ENCODE measurements at places on chromosomes 7 and 10.

GRCh38 chr7:29839302-29839701 is 33.0 kb downstream of the WIPF3 start:
- DNase-seq: no peak

DNA sequence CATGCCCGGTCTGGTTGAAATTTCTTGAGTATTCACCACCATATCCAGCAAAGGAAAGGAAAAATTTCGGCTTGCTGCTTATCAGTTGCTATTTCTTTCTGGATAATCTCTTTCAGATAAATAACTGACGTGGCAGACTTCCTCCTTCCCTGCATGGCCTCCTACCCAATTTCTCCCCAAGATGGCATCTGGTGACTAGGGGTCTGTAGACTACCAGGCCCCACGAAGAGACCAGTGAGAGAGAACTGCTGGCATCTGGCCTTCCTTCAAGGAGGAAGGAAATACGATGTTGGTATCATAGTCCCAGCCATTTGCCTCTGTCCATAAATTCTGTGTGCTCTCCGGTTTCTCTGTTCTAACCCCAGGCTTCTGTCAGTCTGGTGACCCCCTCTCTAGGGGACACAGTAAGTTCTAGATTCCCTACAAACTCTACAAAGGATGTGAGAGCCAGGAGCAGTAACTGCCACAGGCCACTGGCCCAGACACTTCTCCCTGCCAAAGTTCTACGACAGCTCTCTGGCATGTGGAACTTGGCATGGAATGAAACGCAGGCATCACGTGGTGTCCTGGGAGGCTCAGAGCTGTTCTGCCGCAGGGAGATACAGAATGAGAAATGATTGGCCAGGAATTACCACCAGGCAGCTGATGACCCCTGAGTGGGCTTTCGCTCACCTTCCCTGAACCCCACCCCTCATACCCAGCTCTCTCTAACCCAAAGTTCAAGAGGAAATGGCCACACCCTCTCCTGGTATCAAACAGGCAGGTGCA is 30.0 kb upstream of the MSRB2 start:
- no peak for DNase-seq

DNA sequence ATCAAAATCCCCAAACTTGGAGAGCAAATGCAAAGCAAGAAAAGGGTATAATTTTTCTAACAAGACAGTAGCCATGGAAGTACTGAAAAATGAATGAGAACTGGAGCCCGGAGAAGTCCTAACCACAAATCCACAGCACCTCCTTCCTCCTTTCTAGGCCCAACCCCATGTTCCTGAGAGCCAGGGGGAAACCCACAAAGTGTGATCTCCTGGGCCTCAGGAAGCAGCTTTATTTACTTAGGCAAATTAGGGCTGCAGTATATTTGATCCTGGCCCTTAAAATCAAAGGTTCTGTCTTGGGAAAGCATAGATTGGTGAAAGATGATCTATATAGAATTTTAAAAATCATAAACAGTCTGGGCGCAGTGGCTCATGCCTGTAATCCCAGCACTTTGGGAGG is 103.0 kb downstream of the DOCK4 start:
- DNase-seq: peak; percentile 36

DNA sequence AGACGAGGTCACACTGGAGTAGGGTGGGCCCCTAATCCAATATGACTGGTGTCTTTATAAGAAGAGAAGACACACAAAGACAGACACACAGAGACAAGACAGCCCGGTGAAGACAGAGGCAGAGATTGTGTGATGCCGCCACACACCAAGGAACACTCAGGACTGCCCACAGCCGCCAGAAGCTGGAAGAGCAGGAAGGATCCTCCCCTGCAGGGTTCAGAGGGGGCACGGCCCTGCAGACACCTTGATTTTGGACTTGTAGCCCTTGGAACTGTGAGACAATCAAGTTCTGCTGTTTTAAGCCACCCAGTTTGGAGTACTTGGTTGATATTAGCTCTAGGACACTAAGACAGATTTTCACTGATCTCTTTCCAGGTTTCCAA is 72.1 kb upstream of the NANOS1 start:
- DNase-seq: no peak

- no peak for DNase-seq
Observed at GRCh38 chr10:129494176-129494575, 27.1 kb downstream of the MGMT start.

- DNase-seq: peak; percentile 58
Observed at GRCh38 chr7:26291699-26292538, at the start of gene SNX10. Gene SNX10, plus strand, starts transcription at chr7:26291862. Its CDS starts 54,581 bp downstream, at chr7:26346443.

- DNase-seq: peak; percentile 74
Observed at GRCh38 chr10:33661580-33662336, 327.3 kb upstream of the NRP1 start.

DNA sequence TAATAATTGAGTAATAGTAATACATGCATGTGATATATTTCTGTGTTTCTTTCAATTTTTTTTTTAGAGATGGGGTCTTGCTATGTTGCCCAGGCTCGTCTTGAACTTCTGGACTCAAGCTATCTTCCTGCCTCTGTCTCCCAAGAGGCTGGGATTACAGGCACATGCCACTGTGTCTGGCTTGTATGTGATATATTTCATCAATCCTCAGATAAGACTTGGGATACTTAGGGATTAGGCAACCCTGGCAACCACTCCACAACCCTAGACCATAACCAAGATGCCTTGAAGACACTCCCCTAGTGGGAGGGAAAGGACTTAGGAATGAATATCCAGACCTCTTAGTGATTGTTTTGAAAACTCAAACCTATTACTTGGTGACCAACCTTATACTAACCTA is 154.8 kb downstream of the CCDC3 start:
- no peak for DNase-seq

GRCh38 chr7:5692112-5692844 is 89.2 kb downstream of the RNF216 start:
- no peak for DNase-seq

GRCh38 chr10:22389856-22390589 is 44.7 kb downstream of the SPAG6 start:
- no peak for DNase-seq

DNA sequence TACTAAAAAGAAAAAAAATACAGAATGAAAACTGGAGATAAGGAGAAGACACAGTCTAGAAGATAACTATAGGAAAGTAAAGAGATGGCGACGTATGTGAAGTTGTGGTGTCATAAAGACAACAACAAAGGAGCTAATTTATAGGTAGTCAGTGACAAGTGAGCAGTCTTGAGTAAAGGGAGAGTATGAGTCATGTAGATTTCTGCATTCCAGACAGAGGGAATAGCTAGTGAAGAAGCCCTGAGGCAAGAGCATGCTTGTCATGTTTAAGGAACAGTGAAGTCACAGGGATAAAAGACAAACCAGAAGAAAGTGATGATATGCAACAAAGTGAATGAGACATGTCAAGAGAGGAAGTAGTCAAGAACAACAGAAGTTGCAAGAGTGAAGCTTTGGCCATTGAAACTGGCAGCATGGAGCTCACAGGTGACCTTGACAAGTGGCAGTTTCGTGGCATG is 2.3 kb upstream of the MIOS start:
- no peak for DNase-seq

- DNase-seq: no peak
Observed at GRCh38 chr7:149330914-149331567, 69.0 kb downstream of the ZNF783 start.

DNA sequence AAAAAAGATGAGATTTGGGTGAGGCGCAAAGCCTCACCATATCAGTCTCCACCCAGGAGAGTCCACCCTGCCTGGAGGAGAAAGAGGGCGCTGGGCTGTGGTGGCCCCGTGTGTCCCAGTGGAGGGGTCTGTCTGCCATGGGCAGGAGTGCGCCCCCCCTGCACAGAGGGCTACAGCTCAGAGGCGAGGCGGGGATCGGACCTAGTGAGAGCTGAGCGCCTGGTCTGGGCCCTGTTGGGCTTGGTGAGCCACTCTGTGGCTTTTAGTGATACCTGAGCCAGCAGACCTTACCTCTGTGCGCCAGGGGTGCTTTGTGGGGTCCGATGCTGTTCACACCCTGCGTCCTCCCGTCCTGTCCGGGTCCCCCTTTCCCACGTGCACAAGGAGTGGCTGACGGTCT is 25.9 kb upstream of the GNA12 start:
- DNase-seq: no peak

DNA sequence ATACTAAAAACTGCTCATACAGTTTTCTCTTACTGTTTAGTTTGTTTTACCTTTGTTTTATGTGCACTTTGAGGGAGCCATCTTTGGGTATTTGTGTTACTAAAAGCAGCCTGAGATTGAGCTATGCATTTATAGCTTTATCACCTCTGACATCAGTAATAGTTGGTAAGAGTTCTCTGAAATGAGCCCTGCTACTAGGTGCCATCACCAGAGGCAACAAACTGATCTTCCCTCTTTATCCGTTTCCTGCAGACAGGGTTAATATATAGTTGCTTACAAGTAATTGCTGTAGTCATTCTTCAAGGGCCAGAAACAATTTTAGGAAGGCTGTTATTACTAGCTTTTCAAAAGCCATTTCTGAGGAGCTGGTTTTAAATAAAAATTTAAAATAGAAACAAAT is 49.1 kb downstream of the KIF20B start:
- DNase-seq: no peak

DNA sequence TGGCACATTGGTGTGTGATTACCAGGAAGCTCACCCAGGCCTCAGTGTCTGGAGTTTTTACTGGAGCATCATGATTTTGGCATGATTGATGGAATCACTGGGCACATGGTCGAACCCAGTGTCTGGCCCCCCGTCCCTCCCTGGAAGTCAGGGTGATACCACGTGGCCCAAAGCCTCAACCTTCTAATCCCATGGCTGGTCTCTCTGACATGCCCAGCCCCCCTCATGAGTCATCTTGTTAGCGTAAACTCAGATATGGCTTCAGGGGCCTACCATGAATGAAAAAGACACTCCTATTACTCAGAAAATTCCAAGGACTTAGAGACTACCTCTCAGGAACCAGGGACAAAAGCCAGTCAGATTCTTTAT is 109.3 kb downstream of the GRK5 start:
- DNase-seq: no peak

DNA sequence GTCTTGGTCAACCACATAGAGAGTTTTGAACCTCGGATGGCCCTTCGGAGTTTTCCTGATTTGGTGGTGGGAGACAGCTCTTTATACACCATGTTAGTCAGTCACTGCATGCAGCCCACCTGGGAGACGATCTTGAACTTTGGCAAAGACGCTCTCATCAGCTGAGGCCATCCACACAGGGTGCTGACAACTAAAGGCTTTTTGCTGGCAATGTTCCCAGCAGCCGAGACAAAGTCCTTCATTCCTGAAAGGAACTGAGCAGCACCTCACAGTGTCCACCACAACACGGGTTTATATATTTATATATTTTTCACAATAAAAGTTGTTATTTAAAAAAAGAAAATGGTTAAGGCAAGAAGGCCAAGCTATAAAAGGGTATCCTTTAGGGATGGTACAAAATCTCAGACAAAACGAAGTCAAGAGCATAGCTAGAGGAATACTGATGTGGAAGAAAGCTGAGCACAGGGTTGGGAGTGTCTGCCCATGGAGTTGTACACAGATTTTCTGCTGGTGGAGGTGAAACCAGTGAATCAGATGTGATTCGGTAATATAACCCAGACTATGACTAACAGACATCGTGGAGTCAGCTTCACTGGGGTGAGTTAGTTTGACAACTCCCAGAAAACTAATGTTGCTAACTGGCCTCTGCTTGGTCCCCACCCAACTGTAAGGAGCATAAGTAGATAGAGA is 27.4 kb upstream of the CAPZA2 start:
- DNase-seq: no peak

DNA sequence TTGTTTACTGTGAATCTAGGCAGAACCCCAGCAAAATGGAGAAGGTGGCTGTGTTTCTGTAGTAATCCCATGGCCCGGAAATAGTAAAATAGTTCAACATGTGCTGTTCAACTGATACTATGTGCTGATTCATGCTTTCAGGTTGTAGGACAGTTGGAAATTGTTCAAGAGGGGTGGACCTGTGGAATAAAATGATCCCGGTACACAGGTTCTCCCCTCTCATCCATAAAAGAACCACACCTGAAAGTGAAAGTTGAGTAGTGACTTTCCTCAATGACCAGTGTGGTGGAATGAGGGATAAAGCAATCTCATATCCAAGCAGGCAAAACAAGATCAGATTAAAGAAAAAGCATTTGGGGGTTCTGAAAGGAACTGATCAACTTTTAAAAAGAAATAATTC is 177.1 kb downstream of the POU6F2 start:
- DNase-seq: no peak

DNA sequence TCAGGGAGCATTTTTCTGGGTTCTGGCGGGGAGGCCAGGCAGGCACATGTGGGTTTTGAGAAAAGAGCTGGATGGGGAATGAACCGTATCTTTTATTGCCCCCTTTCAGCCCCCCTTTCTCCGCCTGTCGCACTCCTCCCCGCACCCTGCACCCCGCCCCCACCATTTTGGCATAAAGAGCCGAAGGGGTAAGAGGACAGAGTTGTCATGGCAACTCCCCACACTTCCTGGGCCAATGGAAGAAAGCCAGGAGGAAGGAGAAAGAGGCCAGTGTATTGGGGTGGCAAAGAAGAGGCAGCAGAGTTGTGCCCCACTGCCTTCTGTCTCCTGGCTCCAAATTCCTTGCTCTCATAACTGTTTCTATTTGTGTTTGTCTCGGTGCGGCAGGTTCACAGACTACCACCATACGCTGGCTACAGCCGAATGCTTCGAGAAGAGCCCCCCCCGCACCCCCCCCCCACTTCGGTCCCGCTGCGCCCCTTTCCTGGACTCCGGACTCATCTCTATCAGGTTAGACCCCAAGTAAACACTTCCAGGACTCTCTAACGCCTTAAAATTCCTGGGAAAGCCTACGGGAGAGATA is 3.4 kb downstream of the KCNIP2 start:
- no peak for DNase-seq

- DNase-seq: no peak
Observed at GRCh38 chr10:10777279-10777678, 240.4 kb upstream of the CELF2 start.

DNA sequence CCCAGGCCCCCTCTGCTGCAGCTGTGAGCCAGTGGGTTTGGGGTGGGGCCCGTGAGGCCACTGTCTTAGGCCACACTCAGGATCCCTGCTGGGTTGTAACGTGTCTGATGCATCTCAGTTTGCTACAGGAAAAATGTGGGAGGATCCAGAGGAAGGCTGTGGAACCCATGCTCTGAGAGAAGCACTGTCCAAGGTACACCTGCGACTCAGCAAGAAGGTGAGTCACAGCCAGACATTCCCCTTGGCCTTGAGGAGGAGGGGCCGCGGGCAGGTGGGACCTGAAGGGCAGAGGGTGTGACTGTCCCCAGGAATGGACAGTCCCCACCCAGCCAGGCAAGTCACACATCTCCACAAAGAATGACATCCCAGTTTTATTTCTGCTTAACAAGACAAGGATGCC is 27.8 kb upstream of the C10orf120 start:
- no peak for DNase-seq

Measured in GF-D8 (cell line).